ENCODE measurements at places on chromosomes 4 and X. TPM values are rescaled to one million over a fixed set of nuclear protein-coding genes. Genes with fewer than 3 reads are reported as not detected.

NUDT9 gene
- total RNA-seq = 15.4 TPM

PCDH10 gene
- not detected for total RNA-seq

ARMCX1 gene
- total RNA-seq = 0.05 TPM

SEC24B gene
- 16.9 TPM for total RNA-seq

PABPC1L2A gene
- total RNA-seq = not detected

ATP8A1 gene
- 7.9 TPM for total RNA-seq

HMX1 gene
- total RNA-seq = not detected

CLIC2 gene
- 8.1 TPM for total RNA-seq

GRCh38 chr4:185865901-185866328 is 53.9 kb upstream of the SORBS2 start:
- DNase-seq = no peak

GRCh38 chr4:54228546-54228945 is 547 bp upstream of the PDGFRA start:
- no peak for DNase-seq

DNA sequence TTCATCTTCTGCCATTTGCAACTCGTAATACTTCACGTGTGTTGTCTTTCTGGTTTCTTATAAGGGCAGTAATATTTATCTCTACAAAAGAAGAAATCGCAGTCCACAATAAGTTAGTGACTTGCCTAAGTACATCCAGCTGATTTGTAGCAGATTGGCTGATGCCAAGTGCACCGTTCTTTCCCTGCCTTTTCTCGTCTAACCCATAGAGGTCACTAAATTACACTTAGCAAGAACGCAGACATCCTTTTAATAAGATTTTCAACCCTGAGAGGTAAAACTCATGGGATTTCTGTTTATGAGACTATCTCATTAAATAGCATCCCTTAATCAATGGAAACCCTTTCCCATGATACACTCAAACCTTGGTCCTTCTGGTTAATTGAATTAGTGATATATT is 408.6 kb upstream of the ACTRT1 start:
- DNase-seq = no peak

DNA sequence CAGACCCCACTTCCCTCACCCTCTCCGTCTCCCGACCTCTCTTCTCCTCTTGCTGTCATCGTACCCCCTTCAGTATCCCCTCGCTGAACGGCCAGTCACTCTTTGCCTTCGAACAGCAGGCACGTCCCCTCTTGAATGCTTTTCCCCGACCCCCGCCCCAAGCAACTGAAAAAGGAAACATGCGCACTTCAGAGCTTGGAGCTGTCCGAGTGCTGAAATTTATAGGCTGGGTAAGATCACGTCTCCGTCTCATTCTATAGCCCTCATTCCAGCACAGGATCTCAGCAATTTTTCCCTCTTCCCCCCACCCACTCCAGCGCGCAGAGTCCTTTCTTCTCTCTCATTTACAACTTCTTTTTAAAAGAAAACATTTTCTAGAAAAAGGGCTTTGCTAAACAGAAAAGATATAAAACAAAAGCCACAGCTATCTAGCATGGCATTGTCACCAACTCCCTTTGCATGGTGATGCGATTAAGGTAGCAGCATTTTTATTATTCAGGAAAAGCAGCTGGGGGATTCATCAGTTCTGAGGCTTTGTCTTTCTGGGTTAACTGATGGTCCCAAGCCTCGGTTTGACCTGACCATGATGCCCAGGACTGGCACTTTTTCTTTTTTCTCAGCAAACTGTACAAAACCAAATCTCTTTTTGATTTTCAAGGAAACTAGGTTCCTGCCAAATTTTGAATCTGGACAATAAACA is at the start of gene GLRA2:
GLRA2 (plus strand) TSS at position 247 of the 700 bp plus-strand sequence. CDS start 522 bp downstream, outside the sequence.
- peak; percentile 27 for DNase-seq

- DNase-seq = no peak
Observed at GRCh38 chrX:148664995-148665394, 164.6 kb downstream of the AFF2 start.

DNA sequence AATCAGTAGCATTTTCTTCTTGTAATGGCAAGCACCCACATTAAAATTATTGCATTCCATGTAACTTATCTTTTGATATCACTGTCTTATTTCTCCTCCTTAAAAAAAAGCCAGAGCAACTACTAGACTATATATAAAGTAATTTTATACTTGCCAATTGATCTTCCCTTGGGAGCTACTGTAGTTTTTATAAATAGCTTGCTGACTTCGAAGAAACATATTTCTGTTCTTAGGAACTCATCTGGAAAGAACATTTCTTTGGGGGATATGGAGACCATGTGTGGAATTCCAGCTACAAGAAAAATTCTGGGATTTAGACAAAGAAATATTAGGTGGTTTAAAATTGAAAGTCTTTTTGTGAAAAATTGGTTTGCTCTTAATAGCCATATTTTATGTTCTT is 94.9 kb downstream of the BMPR1B start:
- DNase-seq = no peak

DNA sequence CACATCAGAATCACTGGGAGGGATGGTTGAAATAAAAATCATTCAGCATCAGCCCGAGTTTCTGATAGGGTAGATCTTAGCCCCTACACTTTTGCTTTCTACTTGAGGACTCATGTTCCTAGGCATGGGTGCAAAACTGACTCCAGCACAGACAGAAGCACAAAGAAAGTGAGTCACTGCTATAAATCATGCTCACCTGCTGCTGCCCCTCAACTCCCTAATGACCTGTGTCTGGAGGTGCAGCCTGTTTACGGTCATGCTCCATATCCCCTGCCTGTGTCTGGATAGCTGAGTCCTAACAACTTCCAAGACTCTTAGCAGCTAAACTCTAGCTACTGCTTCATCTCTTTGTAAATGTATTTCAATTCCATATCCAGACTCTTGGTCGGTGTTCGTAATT is 57.8 kb downstream of the ADGRA3 start:
- DNase-seq = no peak

- DNase-seq = no peak
Observed at GRCh38 chr4:123305736-123306135, 90.9 kb upstream of the SPRY1 start.

- DNase-seq = peak; percentile 20
Observed at GRCh38 chrX:84046403-84046984, 141.5 kb downstream of the RPS6KA6 start.

DNA sequence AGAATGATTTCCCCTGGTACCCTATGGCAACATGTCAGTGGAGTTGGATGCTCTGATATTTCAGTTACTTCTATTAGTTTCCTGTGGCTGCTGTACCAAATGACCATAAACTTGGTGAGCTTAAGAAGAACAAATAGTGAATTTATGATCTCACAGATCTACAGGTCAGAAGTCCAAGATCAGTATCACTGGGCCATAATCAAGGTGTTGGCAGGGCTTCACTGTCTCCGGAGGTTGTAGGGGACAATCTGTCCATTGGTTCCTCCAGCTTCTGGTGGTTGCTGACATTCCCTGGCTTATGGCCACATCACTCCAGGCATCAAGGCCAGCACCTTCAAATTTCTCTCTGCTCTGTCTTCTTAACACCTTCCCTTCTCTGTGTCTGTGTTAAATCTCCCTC is 37.9 kb upstream of the ELOVL6 start:
- DNase-seq = no peak

DNA sequence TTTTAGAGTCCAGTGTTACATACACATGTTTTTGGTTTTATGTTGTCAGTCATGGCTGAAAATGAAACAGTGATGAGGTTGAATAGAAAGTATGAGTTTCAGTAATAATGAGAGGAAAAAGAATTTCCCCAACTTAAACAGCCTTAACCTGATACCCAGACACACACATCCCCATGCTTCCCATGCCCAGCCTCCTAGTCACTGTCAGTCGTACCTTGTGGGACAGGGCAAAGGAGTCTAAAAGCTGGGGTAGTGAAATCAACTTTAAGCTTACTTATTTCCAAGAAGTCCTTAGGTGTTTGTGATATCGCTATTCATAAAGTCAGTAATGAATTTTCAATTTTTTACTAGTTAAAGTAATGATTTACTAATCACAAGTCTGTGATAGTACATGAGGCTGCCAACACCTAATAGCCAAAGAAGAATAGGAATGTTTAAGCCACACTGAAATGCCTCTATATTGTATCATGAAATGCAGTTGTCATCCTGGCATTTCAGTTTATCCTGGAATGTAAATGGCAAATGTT is 24.3 kb upstream of the GPR34 start:
- no peak for DNase-seq

DNA sequence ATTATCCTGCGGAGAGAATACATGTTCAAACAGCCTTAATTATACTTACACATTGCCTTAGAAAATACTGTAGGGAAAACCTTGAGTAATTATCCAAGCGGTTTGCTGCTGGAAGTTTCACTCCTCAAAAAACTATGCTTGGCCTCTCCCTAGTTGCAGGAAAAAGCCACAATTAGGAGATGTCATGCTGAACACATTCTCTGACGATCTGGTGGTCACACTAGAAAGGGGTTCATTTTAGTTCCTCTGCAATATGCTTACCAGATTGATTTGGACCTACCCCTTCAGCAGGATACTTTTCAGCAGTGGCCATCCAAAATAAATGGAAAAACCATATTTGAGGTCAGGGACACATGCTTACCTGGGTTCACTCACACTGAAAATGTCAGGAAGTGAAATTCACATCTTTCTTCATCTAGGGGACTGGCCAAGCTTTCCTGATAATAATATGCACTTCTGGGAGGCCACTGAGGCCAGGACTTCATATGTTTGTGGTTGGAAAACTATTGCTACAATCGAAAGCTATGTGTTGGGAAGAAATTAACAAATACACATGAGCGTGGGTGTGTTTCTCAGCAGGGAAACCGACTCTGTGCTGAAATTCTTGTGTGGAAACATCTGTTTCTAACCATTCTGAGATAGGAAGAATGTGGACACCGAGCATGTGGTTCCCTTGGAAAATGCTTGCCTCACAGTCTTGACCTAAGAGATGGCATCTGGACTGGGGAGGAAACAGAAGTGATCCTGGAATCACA is 68.8 kb downstream of the ATXN3L start:
- DNase-seq = no peak

DNA sequence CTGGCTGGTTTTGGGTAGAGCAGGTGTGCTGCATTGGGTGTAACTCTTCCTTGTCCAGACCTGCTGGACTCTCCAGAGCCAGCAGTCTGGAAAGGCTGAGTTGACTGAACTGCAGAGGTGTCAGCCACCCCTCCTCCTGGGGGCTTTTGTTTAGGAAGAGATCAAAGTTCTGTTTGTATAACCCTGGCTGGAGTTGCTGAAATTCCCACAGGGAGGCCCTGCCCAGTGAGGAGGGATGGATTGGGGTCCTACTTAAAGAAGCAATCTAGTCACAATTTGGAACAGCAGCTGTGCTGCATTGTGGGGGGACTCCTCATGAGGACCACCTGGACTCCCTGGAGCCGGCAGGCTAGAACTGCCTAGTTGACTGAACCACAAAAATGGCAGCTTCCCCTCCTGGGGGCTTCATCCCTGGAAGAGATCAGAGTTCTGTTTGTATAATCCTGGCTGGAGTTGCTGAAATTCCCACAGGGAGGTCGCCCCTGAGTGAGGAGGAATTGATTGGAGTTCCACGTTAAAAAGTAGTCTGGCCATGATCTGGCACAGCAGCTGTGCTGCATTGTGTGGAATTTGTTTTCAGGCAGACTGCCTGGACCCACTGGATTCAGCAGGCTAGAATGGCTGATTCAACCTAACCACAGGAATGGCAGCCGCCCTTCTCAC is 264.9 kb upstream of the ZC4H2 start:
- DNase-seq = no peak

DNA sequence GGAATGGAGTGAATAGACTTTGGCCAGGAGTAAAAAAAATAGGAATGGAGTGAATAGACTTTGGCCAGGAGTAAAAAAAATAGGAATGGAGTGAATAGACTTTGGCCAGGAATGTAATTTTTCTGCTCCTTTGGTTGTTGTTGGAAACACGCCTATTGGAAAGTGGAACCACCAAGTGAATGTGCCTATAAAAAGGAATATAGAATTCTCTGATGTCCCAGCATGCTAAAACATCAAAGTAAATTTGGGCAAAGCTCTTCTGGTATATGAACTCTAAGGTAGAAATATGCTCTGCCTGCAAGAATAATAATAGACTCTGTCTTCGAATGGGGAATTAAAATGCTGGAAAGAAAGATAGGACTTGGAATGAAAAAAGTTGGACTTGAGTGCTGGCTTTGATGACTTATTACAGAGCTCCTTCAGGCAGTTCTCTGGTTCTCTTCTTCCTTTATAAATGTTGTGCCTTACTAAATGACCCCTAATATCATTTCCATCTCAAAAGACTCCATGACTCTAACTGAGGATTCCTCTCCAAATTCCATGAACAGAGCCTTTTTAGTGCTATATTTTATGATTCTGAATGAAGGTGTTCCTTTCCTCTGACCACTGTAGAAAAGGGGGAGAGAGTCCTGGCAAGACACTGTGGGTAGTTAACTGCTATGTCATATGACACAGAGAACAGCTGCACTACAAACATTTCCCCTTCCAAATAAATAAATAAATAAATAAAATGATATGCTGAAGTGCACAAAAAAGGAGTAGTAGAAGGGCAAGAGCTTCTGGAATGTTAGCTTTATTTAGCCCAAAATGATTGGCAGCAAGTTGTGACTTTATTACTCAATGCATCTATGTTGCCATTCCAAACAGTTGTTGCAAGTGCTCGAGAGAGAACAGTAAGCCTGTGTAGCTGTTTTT is 13.5 kb upstream of the GBA3 start:
- no peak for DNase-seq

GRCh38 chr4:10623241-10623640 is 61.3 kb downstream of the CLNK start:
- DNase-seq = no peak

DNA sequence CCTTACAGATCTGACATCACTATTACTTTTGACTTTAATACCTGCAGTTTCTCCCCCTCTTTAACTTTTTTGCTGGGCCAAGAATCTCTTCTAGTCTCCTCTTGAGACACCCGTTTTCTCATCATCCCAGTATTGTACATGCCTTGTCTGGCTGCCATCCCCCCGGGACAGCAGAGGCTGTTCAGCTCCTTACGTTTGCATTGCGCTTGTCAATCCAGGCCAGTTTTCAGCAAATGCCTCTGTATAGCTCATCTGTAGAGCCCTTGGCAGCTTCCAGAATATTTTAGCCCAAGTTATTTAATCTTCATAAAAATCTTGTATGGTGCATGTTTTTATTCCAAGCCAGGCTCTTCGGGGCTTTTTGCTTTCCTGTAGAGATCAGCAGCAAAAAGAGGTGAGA is 22.3 kb upstream of the HOPX start:
- no peak for DNase-seq

DNA sequence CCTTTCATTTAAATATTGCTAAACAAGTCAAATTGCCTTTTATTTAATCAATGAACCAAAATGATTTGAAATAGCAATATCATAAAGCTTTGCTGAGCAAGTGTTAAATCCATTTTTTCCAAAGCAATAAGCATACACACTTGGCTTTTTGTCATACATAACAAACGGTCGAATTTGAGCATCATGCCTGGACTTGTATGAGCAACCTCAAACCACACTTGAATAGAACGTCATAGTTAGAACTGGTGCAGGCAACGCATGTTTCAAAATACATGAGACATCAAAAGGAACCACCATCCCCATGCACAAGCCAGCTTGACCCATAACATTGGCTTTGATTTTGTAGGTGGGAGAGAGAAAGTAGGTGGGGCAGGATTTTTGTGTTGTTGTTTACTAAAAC is 812.3 kb upstream of the FRG1 start:
- DNase-seq = no peak

Measured in NCI-H460 (cell line).